M059J (cell line): ENCODE measurements at places on chromosomes 7 and 10. TPM values are rescaled to one million over a fixed set of nuclear protein-coding genes. Genes with fewer than 3 reads are reported as not detected.

COL13A1 gene
- total RNA-seq, result 5.7 and 15.6 TPM in 2 replicates

SLC26A5 gene
- total RNA-seq, result not detected in 2 replicates

COL1A2 gene
- total RNA-seq, result 587 and 961 TPM in 2 replicates

PTPRN2 gene
- 2.2 and 2.3 TPM in 2 replicates for total RNA-seq

SEMA4G gene
- total RNA-seq, result 0.12 and 0.17 TPM in 2 replicates

ITPRID1 gene
- not detected in 2 replicates for total RNA-seq

OR6B1 gene
- not detected in 2 replicates for total RNA-seq

AMZ1 gene
- total RNA-seq, result 0.57 and 1.2 TPM in 2 replicates

MICALL2 gene
- total RNA-seq, result 5.5 and 11.1 TPM in 2 replicates

CHAT gene
- total RNA-seq, result not detected in 2 replicates

AKR1D1 gene
- total RNA-seq, result not detected in 2 replicates

CDNF gene
- total RNA-seq, result not detected in 2 replicates

MPP7 gene
- 0.94 and 1.7 TPM in 2 replicates for total RNA-seq

SPDYE1 gene
- total RNA-seq, result not detected in 2 replicates

SMO gene
- total RNA-seq, result 0.64 and 3.1 TPM in 2 replicates
